ENCODE measurements at places on chromosomes 3 and 15.

DNA sequence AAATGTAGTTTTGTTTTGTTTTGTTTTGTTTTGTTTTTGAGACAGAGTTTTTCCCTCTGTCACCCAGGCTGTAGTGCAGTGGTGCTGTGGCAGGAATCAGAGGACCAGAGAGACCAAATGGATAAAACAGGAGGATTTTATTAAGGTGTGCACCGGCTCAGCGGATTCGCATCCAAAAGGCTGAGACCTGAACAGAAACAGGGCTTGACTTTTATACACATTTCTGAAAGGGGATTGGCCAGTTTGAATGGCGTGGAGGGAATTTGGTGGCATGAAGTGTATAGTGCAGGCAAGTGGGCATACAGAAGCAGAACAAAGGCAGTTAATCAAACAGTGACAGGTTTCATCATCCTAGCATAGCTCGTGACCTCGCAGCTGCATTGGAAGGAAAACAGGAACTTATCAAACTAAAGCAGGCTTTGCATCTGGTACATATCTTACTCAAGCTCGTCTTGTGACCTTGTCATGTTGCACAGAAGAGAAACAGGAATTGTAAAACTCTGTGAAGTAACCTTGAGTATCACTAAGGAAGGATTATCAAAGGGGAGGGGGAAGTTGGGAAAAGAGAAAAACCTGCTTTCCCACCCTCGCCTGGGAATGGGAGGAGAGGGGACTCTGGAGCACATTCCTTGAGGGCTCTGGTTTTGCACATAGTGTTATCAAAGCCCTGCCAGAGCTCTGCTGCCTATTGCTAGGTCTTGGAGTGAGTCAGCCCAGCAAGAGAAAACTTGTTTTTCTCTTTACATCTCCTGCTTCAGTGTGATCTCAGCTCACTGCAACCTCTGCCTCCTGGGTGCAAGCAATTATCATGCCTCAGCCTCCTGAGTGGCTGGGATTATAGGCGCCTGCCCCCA lies 38.5 kb downstream of the C3orf62 start:
- no peak for DNase-seq

DNA sequence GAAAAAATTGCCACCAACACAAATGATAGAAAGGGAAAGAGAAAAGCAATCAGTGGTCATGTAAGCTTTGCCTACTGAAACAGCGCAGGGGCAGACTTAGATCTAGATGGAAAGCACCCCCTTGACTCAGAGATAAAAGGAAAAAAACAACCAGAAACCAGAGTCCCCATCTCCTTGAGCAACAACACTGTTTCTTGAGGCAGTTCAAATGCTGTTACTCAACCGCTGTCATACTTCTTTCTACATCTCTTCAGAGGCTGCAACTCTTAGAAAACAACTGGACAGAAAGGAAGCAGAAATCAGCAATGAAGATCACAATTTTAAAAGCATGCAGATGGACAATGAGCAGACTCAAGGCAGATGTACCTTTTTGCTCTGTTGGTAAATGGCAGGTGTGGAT lies 36.5 kb downstream of the FSIP1 start:
- DNase-seq: no peak

DNA sequence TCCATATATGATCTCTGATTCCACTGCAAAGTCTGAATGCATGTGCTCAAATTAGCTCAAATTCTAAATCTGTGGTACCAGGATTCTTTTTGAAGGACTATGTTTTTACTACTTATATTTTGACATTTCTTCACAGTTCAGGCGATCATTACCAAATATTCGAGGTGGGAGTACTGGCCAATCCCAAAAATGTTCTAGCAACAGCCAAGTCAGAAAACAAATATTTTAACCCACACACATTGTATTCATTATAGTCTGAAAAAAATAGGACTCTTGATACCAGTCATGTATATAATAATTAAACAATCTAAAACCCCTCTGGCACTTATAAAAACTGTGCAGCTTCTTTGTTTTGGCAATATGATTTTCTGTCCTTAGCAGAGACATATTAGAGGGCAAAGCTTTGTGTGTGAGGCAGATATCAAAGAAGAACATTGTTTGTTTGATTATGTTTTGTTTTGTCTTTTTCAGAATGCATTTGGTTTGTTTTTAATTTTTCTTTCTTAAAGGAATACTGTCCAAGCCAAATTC lies 37.4 kb downstream of the FGF7 start:
- no peak for DNase-seq

- DNase-seq: no peak
These were observed 1.8 kb downstream of the CCDC13 start for GRCh38 chr3:42771271-42771670.

GRCh38 chr3:157981819-157982218 lies 124.4 kb downstream of the SHOX2 start:
- no peak for DNase-seq

DNA sequence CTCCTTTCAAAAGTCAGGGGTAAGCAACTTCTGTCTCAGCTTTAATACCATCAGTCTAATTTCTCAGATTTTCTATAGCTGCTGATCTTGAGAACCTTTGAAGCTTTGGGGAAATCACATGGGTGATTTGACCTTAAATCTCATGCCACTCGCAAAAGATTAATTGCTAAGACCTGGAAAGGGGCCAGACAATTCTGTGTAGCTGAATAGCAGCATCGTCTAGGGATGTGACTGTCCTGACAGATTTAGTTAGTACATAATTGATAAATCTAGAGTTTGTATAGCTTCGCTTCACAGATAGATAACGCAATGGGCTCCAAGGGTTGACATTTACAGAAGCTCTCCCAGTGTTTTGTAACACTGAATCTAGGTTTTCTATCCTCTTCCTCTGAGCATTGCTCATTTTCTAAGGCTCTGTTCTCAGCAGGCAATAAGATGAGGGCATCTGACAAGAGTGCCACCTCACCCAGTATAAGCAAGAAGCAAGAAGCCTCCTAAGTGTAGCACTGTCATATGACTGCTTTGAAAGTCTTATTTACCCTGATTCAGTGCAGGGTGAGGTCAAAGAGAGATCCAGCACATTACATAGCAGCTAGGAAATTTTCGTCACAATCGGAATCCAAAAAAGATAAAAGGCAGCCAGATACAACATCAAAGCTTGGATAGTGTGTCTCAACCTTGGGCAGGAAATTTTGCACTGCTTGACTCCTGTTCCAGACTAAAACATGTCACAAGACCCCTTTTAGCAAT lies 47.7 kb upstream of the DUT start:
- DNase-seq: no peak

DNA sequence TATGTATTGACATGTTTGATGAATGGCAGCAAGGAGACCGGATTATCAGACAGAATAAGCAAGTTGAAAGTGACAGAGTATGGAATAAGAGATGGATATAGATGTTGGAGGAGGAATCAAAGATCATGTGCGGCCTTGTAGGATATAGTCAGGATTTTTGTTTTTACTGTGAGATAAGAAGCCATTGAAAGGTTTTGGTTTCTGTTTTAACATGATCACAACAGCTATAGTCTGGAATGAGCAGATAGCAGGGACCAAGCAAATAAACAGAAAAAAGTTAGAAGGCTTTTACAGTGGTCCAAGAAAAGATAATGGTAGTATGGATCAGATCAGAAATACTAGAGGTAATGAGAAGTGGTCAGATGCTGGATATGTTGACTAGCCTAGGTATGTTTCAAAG lies 52.6 kb downstream of the SLC12A6 start:
- DNase-seq: no peak

GRCh38 chr15:78425643-78426042 lies 12.4 kb upstream of the IREB2 start:
- DNase-seq: no peak

DNA sequence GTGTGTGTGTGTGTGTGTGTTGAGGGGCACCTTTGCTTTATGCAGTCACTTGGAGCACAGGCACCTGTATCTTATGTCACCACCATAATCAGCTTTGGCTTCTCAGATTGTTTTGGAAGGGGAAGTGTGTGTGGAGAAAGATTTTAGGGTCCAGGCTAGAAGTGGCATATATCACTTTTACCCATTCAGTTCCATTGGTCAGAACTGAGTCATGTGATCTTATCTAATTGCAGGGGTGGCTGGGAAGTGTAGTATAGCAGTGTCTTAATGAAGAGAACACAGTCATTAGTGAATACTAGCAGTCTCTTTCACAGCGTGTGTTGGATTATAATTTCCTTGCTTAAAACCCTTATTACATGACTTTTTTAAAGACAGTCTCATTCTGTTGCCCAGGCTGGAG lies 20.6 kb downstream of the NCK1 start:
- no peak for DNase-seq

- no peak for DNase-seq
These were observed 13.7 kb downstream of the NRROS start for GRCh38 chr3:196652961-196653795.

- no peak for DNase-seq
These were observed 12.8 kb downstream of the UBR1 start for GRCh38 chr15:43093026-43093425.

- DNase-seq: no peak
These were observed 1.3 kb downstream of the HIGD1A start for GRCh38 chr3:42802876-42803413.

- DNase-seq: no peak
These were observed 21.3 kb downstream of the GORASP1 start for GRCh38 chr3:39086144-39086543.

GRCh38 chr3:44334326-44334725 lies 4.2 kb upstream of the TCAIM start:
- no peak for DNase-seq

DNA sequence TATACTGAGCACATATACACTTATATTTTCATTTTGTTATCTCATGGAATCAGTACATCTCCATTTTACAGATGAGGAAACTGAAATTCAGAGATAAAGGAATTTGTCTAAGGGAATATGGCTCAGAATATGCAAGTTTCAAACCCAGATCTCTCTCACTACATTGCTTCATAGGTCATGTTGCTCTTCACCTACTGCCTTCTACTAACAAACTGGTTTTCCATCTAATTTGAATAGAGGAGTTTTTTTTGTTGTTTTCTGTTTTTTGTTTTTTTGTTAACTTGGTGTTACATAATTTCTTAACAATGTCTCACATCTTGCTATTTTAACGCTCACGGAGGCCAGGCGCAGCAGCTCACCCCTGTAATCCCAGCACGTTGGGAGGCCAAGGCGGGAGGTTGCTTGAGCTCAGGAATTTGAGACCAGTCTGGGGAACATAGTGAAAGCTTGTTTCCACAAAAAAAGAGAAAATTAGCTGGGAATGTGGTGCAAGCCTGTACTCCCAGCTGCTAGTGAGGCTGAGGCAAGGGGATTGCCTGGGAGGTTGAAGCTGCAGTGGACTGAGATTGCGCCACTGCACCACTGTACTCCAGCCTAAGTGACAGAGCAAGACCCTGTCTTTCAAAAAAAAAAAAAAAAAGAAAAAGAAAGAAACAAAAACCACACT lies 37.0 kb downstream of the FMN1 start:
- no peak for DNase-seq

GRCh38 chr15:80743189-80743833 lies 35.9 kb upstream of the CEMIP start:
- no peak for DNase-seq

GRCh38 chr3:153127788-153128187 lies 34.2 kb upstream of the RAP2B start:
- DNase-seq: no peak

GRCh38 chr15:61037031-61037430 lies 192.1 kb downstream of the RORA start:
- DNase-seq: no peak

- no peak for DNase-seq
These were observed 47.2 kb upstream of the PLCL2 start for GRCh38 chr3:16837602-16838001.

GRCh38 chr15:60568301-60568742 lies 89.4 kb upstream of the ICE2 start:
- DNase-seq: no peak

GRCh38 chr3:159030886-159031679 lies 229.2 kb downstream of the MFSD1 start:
- DNase-seq: no peak

DNA sequence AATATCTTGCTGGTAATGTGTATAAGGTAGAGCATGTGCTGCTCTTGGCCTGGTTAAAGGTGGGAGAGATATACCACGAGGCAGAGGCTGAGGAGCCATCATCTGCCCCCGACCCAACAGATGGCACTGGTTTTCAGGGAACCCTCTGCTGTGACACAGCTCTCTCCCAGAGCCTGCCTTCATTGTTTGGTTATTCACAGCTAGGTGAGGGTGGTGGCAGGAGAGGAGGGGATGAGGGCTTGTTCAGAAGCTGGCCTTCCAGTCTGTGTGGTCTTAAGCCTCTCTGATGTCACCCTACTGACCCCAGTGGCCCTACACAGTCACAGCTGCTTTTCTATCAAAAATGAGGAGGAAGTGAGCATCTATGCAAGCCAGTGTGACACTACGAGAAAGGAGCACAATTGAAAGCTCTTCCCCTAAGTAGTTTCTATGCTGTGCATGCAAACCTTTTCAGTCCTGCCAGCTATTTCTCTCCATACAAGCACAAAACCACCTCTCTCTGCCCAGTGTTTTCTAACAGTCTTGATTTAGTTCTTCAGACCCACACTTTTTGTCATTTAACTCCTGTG lies 258.4 kb upstream of the AGTR1 start:
- DNase-seq: no peak

- DNase-seq: no peak
These were observed 528.6 kb downstream of the TAFA4 start for GRCh38 chr3:68403741-68404140.

DNA sequence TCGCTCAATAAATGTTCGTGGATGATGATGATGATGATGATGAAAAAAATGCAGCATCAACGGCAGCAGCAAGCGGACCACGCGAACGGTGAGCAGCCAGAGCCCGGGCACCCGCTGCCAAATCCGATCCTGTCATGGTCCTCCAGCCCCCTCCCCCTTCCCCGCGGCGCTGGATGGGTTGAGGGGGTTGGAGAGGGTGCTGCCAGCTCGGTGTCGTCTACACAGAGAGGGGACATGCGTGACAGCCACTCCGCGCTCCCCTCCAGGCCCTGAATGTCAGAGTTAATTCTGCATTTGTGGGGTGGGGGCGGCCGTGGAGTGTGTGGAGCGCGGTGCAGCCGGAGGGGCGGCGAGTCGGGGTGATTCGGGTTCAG lies 722 bp downstream of the CACNA1D start:
- DNase-seq: no peak

GRCh38 chr15:68265081-68265480 lies 12.5 kb upstream of the FEM1B start:
- DNase-seq: no peak

- no peak for DNase-seq
These were observed 46.7 kb downstream of the SV2B start for GRCh38 chr15:91146728-91147127.
